ENCODE measurements at places on chromosomes 1 and 21.

DNA sequence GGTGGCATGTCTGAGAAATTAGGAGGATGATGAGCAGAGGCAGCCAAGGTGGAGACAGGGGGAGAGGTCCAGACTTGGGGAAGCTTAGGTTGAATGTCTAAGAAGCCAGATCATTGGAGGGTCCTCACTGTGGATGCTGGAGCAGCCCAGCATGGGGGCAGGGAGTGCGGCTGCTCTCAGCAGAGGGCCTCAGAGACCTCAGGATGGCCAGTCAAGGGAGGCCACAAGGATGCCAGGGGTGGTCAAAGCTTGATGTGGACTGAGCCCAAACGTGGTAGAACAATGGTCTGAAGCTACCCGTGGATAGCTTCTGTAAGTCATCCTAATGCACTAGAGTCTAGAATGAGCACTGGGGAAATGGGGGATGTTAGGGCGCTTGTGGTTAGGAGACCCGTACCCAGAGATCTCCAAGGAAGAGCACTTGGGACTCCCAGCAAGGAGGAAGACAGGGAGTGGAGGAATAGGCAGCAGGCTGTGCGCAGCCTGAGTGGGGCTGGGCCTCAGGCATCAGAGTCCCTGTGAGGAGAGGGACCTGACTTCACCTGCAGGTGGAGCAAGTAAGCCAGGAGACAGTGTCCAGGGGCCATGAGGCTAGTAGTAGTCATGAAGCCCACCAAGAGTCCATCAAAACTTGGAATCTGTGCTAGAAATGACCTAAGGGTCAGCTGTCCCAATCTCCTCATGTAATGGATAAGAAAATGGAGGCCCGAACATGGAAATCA is 4.3 kb upstream of the S100A9 start:
- DNase-seq: no peak

DNA sequence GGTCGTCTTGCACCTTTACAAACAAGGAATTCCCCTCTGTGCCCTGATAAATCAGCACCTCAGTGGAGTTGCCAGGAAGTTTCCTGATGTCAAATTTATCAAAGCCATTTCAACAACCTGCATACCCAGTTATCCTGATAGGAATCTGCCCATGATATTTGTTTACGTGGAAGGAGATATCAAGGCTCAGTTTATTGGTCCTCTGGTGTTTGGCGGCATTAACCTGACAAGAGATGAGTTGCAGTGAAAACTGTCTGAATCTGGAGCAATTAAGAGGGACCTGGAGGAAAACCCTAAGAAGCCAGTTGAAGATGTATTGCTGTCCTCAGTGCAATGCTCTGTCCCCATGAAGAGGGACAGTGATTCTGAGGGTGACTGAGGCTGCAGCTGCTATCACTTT is 38.3 kb downstream of the ZFYVE9 start:
- no peak for DNase-seq

GRCh38 chr21:38819719-38820159 is 14.0 kb downstream of the ETS2 start:
- no peak for DNase-seq

- DNase-seq: no peak
Observed at GRCh38 chr1:210822932-210823331, 311.0 kb downstream of the KCNH1 start.

DNA sequence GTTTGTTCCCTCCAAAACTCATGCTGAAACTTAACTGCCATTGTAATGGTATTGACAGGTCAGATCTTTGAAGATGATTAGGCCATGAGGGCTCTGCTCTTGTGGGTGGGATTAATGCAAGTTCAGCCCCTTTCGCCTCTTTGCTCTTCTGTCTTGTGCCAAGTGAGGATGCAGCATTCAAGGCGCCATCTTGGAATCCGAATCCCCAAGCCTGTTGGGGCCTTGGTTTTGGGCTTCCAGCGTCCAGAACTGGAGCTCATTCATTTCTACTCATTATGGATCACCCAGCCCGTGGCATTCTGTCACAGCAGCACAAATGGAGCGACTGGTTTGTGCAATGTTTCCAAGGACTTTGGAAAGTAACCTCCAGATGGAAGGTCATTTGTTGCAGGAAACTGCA is 5.6 kb downstream of the TTC34 start:
- no peak for DNase-seq

- no peak for DNase-seq
Observed at GRCh38 chr21:9758888-9759287, 762.5 kb upstream of the TPTE start.

DNA sequence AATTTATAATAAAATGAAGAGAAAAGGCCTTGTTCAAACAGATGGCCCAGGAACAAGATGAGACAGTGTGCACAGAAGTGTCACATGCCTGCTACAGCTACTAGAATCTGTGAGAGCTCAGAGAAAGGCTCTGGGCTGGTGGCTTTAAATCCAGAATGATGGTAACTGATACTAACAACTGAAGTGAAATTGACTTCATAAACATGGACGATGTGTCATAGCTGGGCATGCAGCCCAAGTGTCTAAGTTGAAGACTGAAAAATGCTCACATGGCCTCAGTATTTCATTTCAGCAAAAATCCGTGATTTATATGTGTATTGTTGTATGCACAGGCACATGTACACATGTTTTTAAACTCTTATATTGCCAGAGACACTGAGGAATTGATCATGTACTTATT is 208.3 kb upstream of the RUNX1 start:
- peak; percentile 52 for DNase-seq

GRCh38 chr1:71269818-71270217 is 189.0 kb upstream of the ZRANB2 start:
- no peak for DNase-seq

DNA sequence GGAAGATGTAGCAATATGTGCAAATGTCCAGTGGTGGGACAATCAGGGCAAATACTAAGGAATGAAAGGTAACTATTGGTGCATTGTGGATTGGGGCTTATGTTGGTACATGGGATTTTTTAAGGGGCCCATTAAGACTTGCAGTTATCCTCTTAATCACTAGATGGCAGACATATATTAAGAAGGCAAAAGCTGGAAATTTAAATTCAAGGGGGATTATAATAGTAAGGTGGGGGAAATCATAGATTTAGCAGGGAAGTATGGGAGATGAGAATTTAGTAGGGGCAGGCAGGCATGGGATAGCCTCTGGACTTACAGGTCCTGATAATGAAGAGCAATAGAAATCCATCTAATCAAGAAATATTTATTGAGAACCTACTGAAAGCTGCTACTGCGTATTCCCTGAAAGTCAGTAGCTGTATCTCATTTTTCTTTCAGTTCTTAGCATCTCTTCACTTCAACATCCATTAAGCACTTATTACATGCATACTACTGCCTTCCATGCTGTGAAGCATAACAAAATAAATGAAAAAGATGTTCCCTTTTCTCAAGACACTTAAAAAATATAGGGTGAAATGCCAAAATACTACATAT is 251.8 kb downstream of the CRB1 start:
- no peak for DNase-seq

GRCh38 chr1:54888080-54888733 is 1.2 kb upstream of the DHCR24 start:
- DNase-seq: no peak

GRCh38 chr1:164624400-164624799 is 65.4 kb downstream of the PBX1 start:
- DNase-seq: no peak

- DNase-seq: no peak
Observed at GRCh38 chr1:148160048-148160342, 7.9 kb upstream of the NBPF11 start.

- no peak for DNase-seq
Observed at GRCh38 chr1:83832194-83832593, 166.7 kb downstream of the TTLL7 start.

- DNase-seq: no peak
Observed at GRCh38 chr1:98184856-98185255, 264.0 kb upstream of the DPYD start.

DNA sequence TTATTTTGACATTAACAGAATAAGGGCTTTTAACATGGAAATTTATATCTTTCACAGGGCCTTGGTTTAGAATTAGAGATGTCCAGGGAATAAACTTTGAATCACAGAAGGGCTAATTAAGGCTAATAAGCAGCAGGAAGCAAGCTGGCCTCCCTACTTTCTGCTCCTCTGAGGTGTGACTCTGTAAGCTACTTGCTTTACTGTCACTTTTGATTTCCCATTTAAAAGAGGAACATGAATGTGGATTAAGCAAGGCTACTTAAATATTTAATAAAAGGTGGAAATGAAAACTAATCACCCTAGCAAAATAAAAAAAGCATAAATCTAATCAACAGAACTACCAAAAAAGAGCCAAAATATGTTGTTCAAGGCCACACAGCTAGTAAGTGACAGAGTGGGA is 28.9 kb upstream of the CD5L start:
- no peak for DNase-seq

GRCh38 chr1:24236789-24237371 is 49.8 kb upstream of the IFNLR1 start:
- DNase-seq: no peak

DNA sequence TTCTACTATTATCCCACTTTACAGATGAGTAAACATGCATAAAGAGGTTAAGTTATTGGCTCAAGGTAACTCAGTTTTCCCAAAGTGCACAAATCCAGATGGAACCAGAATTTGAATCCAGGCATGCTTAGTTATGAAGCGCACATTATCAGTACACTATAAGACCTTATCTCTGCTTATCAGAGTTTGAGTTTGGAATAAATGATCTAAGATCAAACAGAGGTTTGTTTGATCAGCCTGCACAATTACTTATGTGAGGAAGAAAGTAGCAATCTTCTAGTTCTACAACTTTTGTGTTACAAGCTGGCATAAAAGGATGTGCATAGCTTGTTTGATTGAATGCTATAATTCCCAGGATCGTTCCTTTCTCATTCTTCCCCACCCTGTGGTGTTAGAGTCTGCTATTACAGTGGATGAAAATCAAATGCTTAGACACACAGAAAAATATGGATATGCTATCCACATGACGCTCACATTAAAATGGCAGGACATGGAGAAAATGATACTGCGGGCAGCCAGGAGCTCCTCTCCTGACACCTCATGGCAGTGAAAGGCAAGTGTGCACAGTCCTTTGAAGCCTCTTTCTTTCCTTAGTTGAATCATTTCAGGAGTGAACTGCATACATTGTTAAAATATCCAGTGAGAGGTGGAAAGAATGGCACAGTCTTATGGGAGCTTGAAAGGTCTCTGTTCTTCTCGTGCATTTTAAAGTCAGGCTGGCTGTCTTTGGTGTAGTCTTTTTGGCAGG is 23.9 kb upstream of the PBX1 start:
- no peak for DNase-seq

Measured in AG04449 (cell line).